ENCODE measurements at places on chromosomes 7 and 10.
A peak's percentile ranks its signal among the peaks of the same experiment; 100 is the strongest.

DNA sequence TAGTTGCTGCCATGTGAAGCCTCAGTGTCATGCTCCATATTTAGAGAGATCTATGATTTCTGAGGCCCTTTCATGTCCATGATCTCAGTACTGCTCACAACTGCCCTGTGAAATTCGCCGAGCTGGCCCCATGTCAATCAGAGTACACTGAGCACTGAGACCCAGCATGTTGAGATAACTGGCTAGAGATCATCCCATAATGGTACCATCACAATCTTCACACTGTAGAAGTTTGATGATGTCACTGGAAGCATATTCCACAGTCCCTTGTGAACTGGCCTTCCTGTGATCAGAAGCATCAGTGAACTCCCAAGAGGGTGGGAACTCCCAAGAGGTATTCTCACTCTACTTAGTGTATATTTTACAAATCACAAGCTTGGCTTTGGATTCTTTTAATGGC is 116.0 kb downstream of the EGFR start:
- DNase-seq = no peak

DNA sequence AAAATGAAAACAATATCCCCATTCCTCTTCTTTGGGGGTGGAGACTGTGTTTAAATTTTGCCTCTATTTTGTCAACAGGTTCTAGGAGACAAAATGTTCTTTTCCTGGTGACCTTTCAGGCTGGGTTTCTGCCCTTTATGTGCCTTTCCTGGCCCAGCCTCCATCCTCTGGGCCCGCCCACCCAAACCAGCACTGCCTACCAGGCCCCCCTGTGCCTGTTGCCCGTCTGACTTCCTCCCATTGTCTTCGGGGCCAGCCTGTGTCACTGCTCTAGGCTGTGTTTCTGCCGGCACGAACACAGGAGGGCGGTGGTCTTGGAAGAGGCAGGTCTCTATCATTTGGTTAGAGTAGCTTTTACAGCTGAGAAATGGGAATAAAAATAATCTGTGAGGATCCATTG is 13.9 kb downstream of the TSPAN14 start:
- DNase-seq = no peak

GRCh38 chr10:77079592-77080300 is 557.9 kb downstream of the KCNMA1 start:
- DNase-seq = no peak

DNA sequence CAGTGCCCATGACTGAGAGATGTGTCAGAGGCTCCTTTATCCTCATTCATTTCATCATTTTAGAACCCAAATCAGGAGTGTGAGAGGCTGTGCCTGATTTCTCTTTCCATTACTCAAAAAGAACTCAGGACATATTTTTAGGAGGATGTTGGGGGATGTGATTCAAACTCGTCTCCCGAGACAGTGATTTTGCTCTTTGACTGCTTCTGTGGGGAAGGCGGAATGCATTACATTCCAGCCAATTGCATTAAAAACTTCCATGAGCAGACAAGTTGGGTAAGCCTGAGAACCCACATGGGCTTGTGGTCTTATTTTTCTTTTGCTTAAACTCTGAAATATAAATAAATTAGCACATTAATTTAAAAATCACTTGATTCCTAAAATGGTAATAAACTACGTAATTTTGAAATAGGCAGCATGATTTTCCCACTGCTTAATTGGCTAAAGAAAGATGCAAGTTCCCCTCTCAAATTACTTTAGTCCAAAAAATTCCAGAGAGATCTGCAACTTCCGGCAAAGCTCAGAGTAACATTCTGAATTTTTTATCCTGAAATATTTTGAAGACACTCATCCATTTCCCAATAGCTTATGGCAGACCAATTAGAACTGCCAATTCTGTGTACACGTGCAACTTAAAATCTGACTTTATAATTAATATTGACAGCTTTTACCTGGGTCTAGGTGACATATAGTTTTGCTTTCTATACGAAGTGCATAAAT is 185.6 kb downstream of the C7orf25 start:
- no peak for DNase-seq

DNA sequence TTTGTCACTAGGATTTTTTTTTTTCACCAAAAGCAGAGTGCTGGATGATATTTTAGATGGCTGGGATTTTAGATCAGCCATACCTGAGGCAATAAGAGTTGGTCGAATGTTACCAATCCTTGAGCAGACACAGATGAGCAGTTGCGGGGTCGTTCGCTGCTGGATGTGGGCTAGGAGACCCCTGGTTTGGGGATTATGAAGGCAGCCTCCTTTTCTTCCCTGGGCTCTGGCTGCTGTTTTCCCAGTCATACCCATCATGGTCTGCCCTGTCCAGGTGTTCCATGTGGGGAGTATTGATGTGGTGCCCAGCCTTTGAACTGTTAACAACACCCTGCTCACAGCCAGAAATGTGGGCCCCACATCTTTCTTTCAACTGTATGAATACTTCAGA is 5.0 kb downstream of the PTPRE start:
- no peak for DNase-seq

DNA sequence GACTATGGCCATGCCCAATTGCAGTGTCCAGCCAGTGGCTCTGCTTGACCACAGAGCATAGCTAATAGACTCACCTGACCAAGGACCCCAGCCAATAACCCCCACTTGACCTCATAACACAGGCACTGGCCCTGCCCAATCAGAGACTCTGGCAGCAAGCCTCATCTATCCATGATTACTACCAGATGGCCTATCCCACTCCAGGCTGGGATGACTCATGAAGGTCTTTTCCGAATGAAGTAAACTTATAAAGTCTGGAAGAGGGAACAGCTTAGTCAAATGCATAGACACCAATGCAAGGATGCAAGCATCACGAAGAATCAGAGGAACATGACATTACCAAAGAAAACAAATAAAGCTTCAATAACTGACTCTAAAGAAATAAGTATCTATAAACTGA is 141.4 kb downstream of the TMEM168 start:
- peak; percentile 80 for DNase-seq

DNA sequence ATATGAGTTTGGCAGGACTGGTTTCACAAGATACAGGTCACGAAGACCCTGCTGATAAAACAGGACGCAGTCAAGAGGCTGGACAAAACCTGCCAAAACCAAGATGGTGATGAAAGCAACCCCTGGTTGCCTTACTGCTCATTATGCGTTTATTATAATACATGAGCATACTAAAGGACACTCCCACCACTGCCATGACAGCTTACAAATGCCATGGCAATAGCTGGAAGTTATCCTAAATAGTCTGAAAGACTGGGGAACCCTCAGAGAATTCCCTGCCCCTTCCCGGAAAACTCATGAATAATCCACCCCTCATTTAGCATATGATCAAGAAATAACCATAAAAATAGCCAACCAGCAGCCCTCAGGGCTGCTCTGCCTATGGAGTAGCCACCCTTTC is 73.1 kb downstream of the TEX36 start:
- DNase-seq = no peak

GRCh38 chr10:71236286-71236685 is 23.9 kb downstream of the UNC5B start:
- peak; percentile 50 for DNase-seq

DNA sequence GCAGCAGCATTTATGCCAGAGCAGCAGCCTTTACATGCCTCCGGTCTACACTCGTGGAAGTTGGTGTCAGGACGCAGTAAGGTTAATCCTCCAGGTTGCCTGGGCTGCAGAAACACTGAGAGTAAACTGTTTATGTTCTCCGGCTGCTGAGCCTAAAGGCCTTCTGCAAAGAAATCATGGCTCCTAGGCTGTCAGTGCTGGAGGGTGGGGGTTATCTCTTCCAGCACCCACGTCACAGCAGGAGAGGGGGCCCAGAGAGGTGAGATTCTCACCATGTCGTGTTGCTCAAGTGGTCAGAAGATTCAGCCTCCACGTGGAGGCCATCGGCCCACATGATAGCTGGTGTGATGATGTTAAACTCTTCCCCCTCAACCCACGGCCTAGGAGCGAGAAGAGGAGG is 41.2 kb downstream of the COL13A1 start:
- no peak for DNase-seq
